ENCODE measurements at places on chromosomes 6 and 20.

- DNase-seq, result no peak
Measured at GRCh38 chr6:112373866-112374520, 26.9 kb downstream of the RFPL4B start.

- no peak for DNase-seq
Measured at GRCh38 chr6:28496099-28496779, 19.4 kb downstream of the GPX6 start.

DNA sequence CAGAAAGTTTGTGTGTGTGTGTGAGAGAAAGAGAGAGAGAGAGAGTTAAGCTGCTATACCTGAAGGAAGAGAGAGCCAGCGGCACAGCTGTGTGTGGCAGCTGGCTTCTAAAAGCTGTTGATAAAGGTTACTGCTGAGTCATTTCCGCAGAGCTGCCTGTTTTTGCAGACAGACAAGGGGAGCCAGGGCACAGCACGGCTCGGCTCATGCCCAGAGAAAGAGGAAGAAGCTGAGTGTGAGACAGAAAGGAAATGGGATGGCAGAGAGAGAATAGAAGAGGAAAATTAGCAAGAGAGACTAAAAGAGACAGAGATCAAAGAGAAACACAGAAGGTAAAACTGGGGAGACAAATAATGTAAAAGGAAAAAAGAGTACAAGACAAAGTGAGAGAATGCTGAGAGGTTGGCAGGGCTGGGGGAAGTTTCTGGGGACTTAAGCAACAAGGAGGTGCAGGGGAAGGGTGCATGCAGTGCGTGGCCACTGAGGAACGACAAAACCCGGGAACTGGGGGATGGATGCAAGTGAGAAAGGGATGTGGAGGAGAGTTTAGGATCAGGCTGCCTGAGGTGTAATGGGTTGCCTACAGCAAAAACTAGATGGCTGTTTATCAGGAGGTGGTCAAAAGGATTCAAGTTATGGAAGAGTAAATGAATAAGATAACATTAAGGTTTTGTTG is 22.7 kb downstream of the HLA-A start:
- peak; percentile 68 for DNase-seq

DNA sequence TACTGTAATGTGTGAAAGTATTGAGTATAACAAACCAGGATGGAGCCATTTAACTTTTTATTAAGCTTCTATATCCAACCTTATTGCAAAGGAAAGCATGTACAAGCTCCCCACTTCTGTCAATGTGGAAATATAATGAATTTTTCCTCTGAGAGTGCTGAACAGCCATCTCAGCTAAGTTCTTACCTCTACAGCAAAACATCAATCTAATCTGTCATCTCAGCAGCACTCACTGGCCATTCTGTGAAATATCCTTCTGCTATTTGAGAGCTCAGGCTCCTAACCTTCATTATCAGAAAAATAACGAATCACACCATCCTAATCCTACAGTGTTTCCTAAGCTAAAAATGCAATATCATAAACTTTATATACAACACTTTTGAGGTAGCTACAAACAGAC is 194.0 kb upstream of the RNF217 start:
- no peak for DNase-seq

DNA sequence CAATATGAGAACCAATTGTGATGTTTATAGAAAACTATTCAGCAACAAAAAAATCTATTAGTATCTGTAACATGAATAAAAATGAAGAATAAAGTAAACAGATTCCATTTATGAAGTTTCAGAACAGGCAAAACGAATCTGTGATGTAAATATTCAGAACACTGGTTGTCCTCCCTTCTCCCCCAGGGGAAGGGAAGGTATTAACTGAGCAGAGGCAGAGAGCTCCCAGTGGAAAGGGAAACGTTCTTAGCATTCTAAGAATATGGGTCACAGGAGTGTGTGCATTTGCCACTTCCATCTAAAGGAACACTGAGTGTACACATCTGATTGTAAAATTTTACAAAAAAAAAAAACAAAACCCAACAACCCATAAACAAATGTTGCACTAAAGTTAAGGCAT is 23.1 kb downstream of the SPAG4 start:
- DNase-seq, result no peak

DNA sequence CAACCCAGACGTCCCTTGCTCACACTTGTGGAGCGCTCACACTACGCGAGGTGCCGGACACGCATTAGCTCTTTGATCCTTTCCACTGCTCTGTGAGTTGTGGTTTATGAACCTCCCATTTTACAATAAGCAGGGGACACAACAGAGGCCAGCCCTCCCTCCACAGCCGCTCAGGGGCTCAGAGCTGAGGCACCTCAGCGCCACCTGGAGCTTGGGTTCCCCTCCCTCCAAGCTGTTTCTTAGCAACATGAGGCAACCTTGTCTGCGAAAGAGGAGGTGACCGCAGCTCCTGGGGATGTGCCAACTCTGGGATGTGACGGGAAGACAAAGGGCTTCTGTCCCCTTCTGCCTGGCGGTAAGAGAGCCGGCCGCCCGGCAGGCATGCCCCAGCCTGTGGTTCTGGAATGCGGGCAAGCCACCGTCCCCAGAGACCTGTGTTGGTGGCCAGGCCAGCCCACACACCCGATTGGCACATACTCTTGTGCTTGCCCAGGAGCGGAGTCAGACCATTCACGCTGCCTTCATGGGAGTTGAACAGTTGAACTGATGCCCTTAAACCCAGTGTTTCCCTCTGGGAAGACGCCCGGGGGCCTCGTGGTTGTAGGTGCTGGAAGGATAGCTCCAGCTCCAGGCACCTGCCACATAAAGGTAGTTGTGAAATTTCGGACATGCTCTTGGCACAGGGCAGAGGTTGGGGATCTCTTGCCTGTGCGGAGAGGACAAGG is 44.5 kb downstream of the RBM38 start:
- peak; percentile 32 for DNase-seq

DNA sequence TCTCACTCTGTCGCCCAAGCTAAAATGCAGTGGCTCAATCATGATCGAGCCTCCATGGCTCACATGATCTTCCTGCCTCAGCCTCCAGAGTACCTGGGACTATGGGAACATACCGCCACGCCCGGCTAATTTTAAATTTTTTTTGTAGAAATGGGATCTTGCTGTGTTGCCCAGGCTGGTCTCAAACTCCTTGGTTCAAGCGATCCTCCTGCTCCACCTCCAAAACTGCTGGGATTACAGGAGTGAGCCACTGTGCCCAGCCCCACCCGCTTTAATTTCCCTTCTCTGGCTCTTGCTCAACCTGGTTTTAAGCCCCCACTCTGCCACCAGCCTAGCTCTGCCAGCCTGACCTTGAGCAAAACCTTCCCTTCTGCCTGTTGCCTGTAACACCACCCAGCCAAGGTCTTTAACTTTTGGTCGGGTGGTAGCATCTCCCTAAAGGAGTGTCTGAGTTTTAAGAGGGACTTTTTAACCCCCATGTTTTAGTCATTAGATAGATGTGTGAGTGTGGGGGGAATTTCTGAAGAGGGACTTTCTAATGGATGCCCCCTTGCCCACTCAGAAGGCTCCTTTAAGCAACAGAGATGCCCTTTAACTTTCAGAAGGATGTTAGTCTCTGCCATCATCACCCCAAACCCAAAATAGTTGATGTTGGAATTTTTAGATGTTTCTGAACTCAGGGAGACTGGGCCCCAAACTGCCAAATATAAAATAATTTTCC is 71.8 kb upstream of the FOXP4 start:
- DNase-seq, result no peak

DNA sequence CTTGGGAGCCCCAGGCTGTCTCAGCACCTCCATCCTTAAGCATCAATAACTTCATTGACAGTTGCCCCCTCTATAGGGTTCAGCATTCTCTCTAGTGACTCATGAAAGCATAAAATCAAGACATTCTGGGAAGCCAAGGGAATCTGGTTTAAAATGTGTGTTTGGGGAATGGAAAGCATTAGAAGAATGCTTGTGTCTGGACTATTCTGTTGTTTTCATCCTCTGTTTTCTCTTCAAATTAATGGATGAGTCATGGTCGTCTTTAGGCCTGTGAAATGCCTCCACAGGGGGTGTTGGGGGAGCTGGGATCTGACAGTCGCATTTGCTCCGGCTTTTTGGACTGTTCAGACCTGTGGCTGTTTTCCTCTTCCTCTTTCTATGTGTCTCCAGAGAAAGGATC is 279.7 kb downstream of the CDC5L start:
- no peak for DNase-seq

- peak; percentile 7 for DNase-seq
Measured at GRCh38 chr6:21402368-21402767, 191.2 kb upstream of the SOX4 start.

- no peak for DNase-seq
Measured at GRCh38 chr6:134288538-134289203, 29.2 kb downstream of the SGK1 start.

GRCh38 chr6:137764464-137764863 is 102.6 kb upstream of the TNFAIP3 start:
- no peak for DNase-seq

DNA sequence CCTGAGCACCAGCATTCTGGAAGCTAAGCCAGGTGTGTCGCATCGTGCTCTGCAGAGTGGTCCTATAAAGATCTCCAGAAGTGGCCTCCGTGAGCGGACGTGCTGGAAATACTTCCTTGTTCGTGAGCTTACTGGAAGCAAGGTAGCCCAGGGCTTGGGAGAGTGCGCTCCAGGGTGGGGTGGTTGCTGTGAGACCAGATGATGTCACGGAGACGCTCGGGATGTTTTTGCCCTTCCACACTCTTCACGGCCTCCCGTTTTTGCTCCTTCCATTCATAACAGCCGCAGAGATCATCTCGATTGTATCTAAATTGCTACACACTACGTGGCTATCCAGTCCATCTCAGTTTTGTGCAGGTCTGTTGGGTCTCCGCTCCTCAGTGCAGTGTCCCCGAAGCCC is 373.4 kb downstream of the THBS2 start:
- DNase-seq, result no peak

GRCh38 chr20:44064501-44065400 is 122.2 kb downstream of the JPH2 start:
- no peak for DNase-seq

GRCh38 chr6:82143041-82143481 is 104.5 kb downstream of the IBTK start:
- DNase-seq, result no peak

DNA sequence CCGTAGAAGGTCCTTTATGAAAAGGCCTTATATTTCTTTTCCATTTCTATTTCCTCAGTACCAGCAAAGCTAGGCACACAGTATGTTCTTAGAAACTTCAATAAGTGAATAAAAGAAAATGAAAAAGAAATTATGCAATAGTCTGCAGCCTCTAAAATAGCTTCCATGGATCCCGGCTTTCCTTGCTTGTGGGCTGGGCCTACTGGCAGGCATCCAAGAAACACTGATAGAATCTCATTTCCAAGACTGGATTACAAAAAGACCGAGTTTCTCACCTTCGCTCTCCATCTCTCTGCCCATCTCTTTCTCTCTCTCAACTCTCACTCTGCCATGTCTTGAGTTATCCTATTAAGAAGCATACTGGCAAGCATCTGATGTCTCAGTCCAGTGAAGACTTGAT is 187.5 kb upstream of the FKBP1C start:
- no peak for DNase-seq

DNA sequence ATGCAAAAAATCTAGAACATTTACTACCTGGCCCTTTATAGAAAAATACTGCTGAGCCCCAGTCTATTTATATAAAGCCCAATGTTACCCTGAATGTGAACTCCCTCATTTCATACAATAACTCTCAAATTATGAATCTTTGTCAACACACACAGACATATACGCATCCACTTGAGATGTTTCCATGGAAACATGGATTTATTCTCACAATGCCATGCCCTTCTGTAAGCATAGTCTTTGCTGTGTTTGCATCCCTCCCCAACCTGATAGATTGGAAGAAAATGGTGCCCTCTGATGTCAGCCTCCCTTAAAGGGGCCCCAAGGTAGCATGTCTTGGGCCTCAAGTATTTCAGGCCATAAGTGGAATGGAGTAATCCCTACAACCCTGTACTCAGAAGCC is 573.1 kb downstream of the KIF16B start:
- DNase-seq, result no peak

GRCh38 chr6:25057111-25057905 is 121.5 kb upstream of the RIPOR2 start:
- no peak for DNase-seq

GRCh38 chr6:135921188-135921587 is 69.7 kb downstream of the PDE7B start:
- no peak for DNase-seq

DNA sequence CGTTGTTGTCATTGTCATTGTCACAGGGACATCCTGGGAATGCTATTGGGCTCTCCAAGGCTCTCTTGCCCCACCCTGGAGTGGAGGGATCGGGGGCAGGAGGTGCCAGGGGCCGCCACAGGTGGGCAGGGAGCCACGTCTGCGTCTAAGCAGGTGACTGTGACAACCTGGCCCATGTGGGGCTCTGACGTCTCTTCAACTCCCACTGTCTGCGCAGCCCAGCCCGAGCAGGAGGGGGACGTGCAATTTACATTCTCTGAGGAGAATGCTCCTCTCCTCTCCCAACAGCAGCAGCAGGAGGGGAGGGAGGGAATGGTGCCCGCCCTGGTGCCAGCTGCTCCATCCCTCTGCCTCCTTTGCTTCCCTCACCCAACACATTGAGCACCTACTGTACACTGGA is 50.1 kb downstream of the GRM4 start:
- no peak for DNase-seq

GRCh38 chr6:157045831-157046454 is 268.8 kb downstream of the ARID1B start:
- DNase-seq, result no peak

- DNase-seq, result no peak
Measured at GRCh38 chr20:11001764-11002540, 328.2 kb upstream of the JAG1 start.

DNA sequence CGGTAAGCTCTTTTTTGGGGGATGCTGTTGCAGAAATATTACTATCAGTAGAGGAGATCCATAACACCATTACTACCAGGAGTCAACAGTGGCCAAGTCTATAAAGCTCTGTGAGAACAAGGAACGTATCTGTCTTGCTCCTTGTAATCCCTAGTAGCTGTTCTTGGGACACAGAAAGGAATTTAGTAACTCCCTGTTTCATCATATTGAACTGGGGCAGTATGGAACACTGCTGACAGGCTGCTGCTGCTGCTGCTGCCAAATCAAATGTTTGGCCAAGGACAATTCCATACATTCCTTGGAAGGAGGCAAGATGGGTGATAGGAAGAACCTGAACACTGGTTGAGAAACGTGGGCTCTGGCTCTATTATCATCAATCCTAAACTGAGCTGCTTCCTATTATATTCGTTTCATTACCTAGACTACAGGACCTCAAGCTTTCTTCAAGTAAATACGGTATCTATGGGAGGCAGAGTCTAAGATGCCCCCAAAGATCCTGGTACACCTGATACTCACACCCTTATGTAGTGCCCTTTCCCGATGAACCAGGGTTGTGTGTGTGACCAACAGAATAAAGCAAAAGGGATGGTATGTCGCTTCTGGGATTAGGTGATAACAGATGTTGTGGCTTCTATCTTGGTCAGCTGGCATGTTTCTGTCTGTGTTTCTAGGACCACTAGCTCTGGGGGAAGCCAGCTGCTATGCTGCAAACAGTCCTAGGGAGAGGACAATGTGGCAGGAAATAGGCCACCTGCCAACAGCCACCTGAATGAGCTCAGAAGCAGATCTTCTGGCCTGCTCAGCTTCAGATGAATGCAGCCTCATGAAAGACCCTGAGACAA is 39.5 kb downstream of the ELOVL5 start:
- no peak for DNase-seq

- peak; percentile 66 for DNase-seq
Measured at GRCh38 chr20:62953839-62954703, 1.6 kb downstream of the SLC17A9 start.

- DNase-seq, result no peak
Measured at GRCh38 chr6:152272486-152272885, 364.7 kb downstream of the SYNE1 start.
